MCF 10A (cell line): ENCODE measurements at places on chromosomes 16 and 17.

GRCh38 chr16:19138601-19139000, 24.8 kb downstream of the ITPRIPL2 start:
- DNase-seq = peak; percentile 99

DNA sequence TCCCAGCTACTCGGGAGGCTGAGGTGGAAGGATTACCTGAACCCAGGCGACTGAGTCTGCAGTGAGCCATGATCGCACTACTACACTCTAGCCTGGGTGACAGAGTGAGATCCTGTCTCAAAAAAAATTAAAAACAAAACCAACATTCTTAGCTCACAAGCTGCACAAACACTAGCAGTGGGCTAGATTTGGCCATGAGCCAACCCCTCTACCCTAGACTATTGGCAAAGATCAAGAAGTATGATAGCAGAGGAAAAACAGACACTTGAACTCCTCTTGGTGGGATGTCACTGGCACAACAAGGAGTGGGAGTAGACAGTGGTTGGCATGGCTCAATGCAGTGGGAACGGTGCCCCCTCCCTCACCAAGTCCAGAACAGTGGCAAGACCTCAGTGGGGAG, 19.6 kb upstream of the RIPOR1 start:
- no peak for DNase-seq

GRCh38 chr17:81139428-81139827, 25.9 kb upstream of the PVALEF start:
- no peak for DNase-seq

GRCh38 chr17:78122216-78122930, 6.2 kb downstream of the TMC6 start:
- DNase-seq = no peak

GRCh38 chr17:75044716-75045115, 2.1 kb downstream of the ATP5PD start:
- DNase-seq = no peak

DNA sequence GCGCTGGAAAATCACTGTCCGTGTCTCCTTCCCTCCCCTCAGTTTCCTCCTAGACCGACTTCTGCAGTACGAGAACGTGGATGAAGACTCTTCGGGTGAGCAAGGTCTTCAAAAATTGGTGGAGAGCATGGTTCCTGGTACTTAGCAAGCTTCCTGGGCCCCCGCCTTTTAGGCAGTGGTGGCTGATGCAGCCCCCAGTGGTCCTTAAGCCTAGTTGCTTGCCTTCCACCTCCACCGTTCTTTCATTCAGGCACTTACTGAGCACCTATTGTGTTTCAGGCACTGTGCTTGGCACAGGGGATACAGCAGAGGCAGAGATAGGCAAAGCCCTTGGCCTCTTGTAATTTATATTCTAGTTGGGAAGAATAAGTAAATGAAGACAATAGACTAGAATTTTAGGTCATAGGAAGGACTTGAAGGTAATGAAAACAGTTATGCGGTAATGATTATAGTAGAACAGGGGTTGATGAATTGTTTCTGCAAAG, 767 bp downstream of the INO80E start:
- no peak for DNase-seq
